ENCODE measurements at places on chromosomes 1 and 21. TPM values are rescaled to one million over a fixed set of nuclear protein-coding genes. Genes with fewer than 3 reads are reported as not detected.
A peak's percentile ranks its signal among the peaks of the same experiment; 100 is the strongest.

Gene PLA2G2A
- not detected for total RNA-seq

Gene VWA5B1
- total RNA-seq, result not detected

DNA sequence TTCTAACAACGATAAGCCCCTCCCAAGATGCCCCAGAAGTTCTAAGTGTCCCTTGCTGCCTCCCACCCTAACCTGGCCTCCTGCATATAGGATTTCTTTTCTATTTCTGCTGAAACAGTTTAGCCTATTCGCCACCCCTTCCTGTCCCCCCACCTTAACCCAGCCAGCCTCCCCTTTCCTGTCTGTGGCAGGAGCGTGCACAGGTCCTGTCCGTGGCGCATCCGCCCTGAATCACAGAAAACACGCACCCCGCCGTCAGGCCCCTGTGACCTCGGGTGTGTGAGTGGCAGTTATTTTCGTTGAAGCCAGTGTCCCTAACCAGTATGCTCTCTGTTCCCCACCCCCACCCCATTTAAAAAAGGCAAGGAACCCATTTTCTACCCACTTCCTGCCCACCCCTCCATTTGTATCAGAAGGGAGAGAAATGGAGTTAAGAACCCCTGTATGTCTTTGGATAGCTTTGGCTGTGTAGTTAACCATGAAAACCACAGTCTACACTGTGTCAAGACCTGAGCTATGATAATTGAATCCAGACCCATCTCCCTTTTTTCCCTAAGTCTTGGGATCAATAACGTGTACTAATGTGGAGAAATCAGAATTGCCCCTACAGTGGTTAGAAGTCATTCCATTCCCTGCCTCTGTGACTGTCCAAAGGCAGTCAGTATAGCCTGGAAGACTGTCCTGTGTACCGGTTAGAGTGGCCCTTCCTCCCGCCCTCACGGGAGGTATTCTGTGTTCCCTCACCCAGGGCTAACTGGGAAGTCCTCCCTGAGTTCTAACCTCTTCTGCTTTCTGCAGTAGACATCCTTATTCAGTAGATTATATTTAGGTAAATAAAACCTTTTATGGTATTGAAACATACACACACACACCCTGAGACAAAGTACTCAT lies 1.8 kb downstream of the PLEKHO1 start:
- no peak for DNase-seq

DNA sequence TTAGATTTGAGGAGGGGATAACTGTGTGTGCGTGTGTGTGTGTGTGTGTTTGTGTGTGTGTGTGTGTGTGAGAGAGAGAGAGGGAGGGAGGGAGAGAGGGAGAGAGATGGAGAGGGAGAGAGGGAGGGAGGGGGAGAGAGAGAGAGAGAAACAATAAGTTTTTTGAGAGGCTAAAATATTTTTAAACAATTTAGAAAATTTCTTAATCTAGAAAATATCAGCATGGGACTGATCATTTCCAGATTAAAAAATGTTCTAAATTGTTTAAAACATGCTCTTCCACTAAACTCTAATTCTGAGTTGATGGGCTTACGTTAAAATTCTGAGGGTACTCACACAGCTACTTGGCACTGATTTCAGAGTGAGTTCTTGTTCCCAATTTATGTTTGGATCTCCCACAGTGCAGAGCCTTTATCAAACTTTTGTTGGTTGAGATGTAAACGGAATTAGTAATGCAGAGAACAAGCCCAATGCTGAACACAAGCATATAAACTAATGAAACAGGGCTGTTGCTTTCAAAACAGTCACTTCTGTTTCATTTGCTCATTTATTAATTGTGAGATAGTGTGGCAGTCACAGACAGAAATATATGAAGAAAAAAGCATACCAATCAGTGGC lies 73.4 kb upstream of the RGS2 start:
- no peak for DNase-seq

- no peak for DNase-seq
These were observed 18.6 kb upstream of the ADGRB2 start for GRCh38 chr1:31782421-31783410.

DNA sequence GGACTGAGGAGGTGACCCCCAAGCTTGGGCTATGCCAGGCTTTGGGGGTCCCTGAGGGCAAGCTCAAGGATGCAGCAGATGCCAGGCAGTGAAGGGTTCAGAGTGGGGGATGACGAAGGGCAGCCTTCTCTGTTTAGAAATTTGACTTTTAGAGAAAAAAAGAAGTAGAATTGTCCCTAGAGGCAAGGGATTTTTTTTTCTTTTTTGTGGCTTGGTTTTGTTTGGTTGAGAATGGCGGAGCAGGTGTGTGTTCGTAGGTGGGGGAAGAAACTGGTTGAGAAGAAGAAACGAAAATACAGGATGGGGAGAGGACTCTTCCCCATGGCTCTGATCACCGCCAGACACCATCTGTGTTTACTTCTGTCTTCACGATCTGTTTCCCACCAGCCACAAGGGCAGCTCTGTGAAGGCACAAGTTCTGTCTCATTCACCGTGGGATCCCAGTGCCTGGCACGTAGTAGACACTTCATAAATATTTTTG lies 8.2 kb downstream of the PLA2G5 start:
- no peak for DNase-seq

DNA sequence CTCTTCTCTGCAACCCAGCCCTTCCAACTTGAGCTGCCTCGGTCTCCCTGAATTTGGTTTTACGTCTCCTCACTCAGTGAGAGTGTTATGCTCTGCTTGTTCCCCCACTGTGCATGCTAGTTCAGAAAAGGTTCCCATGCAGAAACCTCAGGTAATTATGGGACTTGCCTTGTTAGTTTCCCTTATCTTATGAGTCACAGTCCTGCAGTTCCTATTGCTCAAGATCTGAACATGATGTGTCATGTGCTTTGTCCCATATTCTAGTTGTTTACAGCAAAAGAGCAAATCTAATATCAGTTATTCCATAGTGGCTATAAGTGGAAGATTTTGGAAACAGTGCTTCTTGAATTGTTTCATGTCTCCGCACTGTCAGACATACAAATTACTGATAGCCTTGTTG lies 74.4 kb downstream of the DUSP10 start:
- peak; percentile 90 for DNase-seq

GRCh38 chr1:99218572-99218971 lies 45.7 kb upstream of the PLPPR4 start:
- DNase-seq, result no peak

DNA sequence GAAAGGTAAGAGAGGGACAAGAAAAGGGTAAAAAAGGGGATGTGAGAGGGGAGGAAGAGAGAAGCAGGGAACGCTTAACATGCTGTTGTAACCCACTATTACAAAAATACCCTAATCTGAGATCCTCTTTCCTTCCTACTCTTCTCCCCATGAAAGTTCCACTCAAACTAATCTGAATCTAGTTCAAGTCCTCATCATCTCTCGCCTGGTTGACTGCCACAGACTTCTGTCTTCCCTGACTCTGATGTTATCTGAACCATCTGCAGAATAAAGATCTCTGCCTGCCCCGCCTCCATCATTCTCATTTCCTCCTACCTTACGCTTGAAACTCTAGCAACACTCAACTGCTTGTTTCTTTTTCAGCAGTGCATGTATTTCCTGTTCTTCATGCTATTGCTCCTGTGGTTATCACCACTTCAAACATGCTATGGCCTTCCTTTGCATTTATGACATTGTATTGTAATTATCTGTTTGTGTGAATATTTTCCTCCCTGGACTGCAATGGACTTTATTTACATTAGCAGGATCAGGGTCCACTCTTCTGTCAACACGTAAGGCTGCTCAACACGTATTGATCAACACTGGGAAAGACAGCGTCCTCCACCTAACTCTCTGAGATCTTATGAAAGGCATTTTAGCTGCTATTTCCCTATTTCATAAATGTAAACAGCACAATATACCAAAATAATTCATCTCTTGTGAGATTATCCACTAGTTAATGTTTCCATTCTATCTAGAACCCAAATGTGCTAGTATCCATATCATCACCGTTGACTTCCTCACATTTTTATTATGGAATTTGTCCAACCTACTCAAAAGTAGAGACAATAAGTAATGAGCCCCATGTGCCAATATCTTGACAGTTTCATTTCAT lies 215.5 kb upstream of the USP25 start:
- DNase-seq, result no peak

DNA sequence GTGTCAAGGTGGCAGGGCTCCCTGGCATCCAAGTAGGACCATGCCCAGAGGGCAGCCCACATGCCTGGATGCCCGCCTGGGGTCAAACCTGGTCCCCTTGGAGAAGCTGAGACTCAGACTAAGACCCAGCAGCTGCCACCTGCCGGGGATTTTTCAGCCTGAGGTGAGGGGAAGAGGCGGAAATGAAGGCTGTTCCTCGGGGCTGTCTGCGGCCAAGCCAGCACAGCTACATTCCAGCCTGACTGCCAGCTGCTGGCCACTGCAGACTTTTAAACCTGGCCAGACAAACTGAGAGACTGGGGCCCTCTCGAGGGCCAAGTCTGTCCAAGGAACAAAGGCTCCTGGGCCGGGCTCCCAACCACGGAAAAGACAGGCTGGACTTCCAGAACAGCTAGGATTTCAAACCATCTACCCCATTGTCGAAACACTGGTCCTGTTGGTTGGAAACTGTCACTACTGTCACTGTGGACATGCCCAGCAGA lies 21.9 kb upstream of the PLEKHG5 start:
- no peak for DNase-seq

Gene DCST2
- not detected for total RNA-seq

DNA sequence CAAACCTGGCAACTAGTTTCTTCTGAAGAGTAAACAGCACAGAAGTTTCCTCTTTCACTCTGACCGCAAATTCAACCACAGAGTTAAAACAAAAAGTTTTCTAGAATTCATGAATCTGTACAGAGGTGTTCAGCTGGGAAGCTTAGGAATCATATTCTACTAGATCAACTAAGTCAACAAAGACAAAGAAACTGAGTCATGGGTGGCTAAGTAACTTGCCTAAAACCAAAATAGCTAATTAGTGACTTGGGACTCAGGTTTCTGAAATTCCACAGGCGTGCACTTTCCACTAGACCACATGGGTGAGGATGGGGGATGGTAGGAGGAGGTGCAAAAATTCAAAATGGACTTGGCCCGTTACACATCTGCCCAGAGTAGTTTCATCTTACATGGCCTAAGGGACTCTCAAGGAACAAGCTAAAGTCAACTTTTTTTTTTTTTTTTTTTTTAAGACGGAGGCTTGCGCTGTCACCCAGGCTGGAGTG lies 25.8 kb downstream of the PTPN14 start:
- DNase-seq, result peak; percentile 59

- DNase-seq, result peak; percentile 71
These were observed 9.4 kb upstream of the FMO3 start for GRCh38 chr1:171081314-171081753.

GRCh38 chr1:44572572-44572879 lies 101.8 kb downstream of the TMEM53 start:
- no peak for DNase-seq

GRCh38 chr21:14741256-14741655 lies 195.1 kb upstream of the SAMSN1 start:
- no peak for DNase-seq

GRCh38 chr1:151166505-151166956 lies 587 bp downstream of the SCNM1 start:
- peak; percentile 74 for DNase-seq

DNA sequence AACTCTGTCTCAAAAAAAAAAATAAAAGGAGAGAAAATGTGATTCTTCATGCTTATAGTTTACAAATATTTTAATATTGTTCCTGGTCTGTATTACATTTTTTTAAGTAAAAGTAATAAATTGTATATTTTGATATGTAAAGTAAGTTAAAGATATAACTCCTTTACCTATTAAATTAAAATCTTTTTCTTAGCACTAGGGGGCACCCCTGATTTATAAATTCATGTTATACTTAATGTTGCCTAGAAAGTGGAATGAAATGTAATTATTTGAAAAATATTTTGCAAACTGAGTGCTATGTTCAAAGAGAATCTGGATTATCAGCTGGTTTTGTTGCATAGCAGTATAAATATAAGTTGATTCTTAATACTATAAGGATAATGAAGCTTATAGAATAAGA lies 49.2 kb downstream of the RALGPS2 start:
- peak; percentile 53 for DNase-seq

Gene NECTIN4
- 0.32 TPM for total RNA-seq

DNA sequence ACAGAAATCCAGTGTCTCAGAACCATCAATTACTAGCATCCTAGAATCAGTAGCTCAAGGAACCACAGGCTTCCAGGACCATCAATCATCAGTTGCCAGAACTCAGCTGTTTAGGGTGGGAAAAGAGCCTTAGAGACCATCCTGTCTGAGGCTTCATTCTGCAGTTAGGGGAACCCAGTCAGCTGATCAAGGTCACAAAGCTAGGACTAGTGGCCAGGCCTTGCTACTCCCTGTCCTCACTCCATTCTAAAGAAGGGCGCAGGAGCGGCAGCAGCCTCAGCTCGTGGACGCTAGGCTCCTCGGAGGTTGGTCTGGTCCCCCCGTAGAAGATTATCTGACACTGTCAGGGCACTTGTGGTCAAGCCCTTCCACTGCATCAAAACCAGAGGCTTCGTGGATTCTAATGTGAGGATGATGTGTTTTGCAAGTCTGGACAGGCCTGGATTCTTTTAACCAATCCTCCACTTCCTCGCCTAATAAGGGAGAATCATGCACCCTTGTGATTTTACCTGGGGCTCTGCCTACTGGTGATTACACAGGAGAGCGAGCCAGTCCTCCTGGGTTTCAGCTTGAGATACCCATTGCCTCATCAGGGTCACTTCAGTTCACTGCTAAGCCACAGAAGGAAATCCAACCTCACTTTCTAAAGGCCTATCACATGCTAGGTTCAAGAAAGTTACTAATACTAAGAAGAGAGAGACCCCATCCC lies 41.7 kb upstream of the IFFO2 start:
- peak; percentile 21 for DNase-seq

Gene MTARC2
- total RNA-seq, result 4.2 TPM

Gene CAMK1G
- 2.6 TPM for total RNA-seq

- DNase-seq, result no peak
These were observed 106.4 kb downstream of the HMGB4 start for GRCh38 chr1:33970148-33970825.

Gene ALG14
- total RNA-seq, result 6.4 TPM

DNA sequence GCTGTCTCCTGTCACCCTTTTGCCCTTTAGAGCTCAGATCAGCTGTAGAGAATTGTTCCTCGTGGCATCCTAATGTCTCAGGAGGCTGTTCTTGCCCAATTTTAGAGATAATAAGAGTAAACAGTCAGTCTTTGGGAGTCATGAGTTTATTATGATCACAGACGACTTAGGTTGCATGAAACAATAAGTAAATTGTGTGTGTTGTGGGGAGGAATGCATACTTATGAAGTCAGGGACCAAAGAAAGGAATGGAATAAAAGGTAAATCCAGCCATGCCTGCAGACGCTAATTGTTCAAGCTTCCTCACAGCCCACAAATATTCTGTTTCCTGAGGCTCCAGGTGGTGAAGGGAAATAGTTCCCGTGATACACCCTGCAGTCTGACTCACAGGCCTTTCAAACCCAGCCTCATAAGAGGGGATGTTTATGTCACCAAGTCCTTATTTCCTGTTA lies 897 bp downstream of the EPHX4 start:
- DNase-seq, result peak; percentile 27
